KG1 (cell line): ENCODE measurements at places on chromosomes 1 and 21.

DNA sequence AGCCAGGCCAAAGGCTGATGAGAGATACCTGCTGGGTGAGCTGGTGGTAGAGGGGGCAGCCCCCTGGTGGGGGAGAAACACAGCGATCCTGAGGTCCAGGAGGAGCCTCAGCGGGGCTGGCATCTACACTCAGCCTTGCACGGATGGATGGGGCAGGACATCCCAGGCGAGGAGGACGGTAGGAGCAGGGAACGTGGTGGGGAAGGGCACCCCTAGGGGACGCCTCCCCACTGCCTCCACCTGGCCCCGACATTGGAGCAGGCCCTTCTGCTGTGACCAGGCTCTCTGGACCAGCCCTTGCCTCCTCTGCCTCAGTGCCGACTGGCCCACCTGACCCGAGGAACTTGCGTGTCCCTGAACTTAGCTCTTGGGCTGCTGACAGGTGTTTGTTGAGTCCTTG is 6.4 kb upstream of the MMEL1 start:
- DNase-seq: no peak

GRCh38 chr1:24308365-24309015 is 10.7 kb upstream of the GRHL3 start:
- DNase-seq: no peak

DNA sequence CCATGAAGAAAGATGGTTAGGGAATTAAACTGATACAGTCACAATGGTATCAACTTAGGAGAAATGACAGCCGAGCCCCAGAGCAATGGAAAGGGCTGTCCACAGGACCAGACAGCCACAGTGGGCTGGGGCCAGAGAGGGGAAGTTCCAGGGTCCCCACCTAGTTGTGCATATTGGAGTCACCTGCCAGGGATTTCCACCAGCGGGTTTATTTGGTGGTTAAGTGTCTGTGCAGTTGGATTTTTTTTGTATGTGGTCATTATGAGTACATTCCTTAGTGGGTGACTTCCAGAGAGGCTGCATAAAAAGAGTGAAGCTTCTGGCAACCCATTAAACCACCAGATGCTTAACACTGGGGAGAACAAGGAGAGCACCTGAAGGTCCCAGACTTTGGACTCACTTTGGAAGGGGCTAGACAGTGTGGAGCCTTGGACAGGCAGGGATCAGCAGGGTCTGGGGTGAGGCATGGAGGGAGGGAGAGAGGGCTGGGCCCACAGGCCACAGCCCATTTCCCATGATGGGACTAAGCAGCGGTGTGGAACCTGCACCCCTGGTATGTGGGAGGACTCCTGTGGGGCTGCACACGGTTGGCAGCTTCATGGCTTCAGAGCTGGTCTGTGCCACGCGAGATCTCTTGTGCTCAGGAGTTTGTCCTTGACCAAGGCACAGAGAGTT is 7.8 kb upstream of the PTTG1IP start:
- DNase-seq: no peak

DNA sequence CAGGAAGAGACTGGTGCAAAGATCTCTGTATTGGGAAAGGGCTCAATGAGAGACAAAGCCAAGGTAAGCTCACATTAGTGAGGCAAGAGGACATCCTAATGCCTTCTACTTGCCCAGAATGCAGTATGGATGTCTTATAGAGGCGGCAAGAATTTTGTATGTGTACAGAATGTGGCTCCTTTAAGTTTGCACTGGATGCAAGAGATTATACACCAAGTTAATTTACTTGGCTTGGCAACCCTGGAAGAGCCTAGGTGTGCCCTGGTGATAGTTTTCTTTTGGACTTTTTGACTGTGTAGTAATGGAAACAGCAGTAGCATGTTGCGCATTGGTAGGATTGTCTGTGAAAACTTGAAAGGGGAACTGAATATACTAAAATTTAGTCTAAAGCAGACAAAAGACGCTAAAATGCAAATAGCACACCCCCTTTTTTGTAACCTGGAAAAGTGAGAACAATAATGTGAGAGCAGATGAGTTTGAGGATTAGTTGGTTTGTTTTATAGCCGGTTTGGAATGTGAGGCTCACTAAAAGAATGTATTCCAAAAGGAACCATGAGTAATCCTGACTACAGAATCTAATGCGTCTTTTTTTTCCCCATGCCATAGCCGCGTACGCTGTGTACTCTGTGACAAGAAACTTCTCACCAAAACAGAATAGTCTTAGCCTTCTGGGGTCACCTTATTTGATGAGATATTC is 18.1 kb downstream of the KHDRBS1 start:
- DNase-seq: no peak

DNA sequence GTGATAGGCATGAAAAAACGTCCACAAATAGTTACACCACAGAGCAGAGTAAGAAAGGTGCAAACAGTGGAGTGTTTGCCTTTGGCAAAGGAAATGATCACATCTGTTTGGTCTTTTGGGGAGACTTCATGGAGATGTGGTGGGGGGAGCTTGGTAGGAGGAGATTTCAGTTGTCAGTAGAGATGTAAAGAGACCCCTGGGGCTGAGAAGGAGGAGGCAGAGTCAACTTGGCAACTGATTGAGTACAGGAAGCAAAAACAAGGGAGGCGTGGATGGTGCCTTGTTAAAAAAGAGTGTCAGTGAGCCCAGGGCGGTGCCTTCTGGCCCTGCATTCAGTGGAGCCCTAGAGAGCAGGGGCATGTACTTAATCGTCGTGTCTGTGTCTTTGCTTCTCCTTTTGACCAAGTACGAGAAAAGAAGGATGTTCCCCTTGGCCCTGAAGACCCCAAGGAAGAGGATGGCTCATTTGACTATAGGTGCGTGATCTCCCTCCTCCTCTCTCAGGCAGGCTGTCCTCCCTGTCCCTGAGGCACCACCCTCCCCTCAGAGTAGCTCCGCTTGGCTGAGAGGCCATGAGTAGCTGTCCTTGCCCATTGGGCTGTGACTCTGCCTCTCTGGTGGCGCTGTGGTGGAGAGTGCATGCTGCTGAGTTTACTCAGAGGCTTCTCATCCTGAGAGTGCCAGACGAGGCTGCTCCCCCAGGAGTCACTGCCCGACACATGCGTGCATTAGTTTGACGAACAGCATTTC is 30.4 kb upstream of the CNTN2 start:
- no peak for DNase-seq

DNA sequence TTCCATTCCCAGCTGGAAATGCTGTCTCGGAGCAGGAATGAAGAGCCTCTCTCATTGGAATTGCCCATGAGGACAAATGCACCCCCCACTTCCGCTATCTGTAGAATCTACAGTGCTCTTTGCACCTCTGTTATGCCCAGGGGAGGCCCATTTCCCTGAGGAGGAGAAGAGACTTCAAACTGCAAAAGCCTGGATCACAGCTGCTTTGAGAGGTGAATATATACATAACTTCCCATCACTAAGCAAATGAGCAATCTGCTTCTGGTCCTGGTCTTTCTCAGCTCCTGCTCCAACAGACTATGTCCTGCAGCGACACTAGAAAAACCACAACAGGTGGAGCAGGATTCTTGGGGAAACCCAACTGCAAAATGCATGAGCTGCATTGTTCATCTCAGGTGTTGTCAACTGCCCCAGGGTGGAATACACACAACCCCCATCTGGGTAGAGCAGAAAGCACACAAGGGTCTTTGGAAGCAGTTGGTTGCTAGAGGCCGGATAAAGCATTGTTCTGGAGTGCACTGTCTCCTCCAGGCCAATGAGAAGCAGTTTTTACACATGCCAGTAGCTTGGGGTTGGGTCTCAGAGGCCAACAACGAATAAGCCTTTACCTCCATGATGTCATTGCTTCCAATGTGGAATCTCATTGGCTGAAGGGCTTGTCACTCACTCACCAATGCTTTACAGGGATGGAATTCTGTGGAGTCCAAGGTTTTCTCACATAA is 67.7 kb upstream of the RAB4A start:
- DNase-seq: no peak

GRCh38 chr1:177648138-177648537 is 321.7 kb downstream of the SEC16B start:
- no peak for DNase-seq

DNA sequence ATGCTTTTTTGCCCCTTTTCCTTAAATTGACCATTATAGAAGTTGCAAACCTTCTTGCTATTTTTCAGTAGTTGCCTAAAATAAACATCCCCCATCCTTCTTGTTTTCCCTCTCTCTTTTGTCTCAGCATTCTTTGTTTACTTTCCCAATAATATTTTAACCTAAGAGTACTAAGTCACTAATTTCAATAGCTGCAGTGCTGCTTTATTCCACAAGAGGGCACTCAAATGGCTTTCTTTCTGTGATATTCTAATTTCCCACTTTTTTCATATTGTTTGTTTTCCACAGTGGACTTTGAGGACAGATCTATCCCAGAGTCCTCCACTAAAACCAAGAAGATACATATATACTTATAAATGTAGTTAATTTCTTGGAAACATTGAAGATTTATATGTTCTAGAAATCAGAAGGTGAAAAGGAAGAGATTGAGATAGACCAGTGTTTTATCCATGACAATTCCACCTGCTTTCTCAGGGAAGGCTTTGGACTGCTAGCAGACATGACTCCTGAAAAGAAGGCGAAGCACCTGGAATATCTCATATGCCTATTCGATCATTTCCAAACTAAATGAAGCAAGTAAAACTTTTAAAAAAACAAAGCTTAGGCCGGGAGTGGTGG is 104.8 kb upstream of the GRIK1 start:
- no peak for DNase-seq
